Memory B cell (primary cell): ENCODE measurements at places on chromosomes 12 and 14.

- no peak for DNase-seq
Observed at GRCh38 chr12:68924546-68924945, 8.4 kb downstream of the CPM start.

DNA sequence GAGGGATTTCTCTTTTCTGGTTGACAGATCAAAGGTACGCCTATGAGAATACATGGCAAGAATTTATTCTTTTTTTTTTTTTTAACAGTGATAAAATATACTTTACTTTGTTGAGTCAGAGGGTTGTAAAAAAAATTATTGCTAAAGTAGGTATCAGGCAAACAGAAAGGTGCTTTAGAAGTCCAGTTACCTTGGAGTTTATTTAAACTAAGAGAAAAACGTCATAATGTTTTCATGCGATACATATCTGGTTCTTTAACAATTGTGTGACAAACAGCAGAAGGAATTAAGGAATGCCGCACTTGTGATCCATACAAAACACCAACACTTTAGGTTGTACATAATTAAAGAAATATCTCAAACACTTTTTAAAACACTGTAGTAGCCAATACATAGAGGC lies 94.2 kb downstream of the BORCS5 start:
- DNase-seq = no peak

GRCh38 chr12:47740606-47741339 lies 15.5 kb upstream of the ENDOU start:
- no peak for DNase-seq

GRCh38 chr12:132286912-132287311 lies 42.5 kb downstream of the GALNT9 start:
- DNase-seq = no peak

- DNase-seq = no peak
Observed at GRCh38 chr12:2450553-2450952, 344.2 kb upstream of the FKBP4 start.

DNA sequence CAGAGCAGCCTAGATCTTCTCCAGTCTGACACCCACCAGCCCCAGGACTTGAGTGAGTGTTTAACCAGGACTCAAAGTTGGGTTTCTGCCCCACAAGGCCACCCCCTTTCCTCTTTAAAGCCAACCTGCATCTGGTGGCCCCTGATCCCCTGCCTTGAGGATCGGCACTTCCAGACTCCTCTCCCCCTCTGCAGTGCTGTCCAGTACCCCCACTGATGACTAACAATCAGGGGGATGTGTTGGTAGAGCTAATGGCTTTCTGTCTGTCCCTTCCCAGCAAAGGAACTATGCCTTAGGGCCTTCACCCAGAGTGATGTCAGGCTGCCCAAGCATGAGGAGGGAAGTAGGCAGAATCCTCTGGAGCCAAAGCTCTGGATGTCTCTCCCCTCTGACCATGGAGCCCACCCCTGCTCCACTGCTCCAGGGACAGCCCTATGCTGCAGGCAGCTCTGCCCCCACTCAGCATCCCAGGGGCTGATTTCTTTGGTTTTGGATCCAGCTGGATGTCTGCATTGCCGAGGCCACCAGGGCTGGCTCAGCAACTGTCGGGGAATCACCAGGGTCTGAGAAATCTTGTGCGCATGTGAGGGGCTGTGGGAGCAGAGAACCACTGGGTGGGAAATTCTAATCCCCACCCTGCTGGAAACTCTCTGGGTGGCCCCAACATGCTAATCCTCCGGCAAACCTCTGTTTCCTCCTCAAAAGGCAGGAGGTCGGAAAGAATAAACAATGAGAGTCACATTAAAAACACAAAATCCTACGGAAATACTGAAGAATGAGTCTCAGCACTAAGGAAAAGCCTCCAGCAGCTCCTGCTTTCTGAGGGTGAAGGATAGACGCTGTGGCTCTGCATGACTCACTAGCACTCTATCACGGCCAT lies 42.9 kb downstream of the DAD1 start:
- no peak for DNase-seq

DNA sequence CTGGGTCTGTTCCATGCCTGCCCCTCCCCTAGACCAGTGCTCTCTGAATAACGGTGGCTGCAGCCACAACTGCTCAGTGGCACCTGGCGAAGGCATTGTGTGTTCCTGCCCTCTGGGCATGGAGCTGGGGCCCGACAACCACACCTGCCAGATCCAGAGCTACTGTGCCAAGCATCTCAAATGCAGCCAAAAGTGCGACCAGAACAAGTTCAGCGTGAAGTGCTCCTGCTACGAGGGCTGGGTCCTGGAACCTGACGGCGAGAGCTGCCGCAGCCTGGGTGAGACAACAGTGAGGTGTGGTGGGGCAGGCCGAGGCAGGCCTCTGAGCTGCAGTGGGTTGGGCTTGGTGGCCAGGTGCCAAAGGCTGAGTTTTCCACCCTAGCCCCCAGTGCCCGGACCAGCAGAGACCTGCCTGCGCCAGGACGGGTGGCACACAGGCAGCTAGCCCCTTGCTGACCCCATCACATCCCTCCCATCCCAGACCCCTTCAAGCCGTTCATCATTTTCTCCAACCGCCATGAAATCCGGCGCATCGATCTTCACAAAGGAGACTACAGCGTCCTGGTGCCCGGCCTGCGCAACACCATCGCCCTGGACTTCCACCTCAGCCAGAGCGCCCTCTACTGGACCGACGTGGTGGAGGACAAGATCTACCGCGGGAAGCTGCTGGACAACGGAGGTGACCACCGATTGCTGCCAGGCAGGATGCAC lies 28.2 kb upstream of the LRP1-AS start:
- no peak for DNase-seq

DNA sequence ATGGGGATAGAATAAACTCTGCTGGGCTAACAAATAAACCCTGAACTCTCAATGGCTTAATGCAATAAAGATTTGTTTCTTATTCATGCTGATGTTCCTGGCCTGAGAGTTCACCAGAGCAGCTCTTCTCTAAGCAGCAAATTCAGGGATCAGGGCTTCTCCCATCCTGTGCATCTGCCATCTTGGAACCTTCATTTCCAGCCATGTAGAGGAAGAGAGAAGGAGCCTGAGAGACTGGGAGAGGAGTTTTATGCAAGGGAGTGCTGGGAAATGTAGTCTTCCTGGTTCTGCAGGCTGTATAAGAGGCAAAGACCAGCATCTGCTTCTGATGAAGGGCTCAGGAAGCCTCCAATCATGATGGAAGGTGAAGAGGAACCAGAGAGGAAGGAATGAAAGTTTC lies 20.6 kb upstream of the APOLD1 start:
- no peak for DNase-seq

GRCh38 chr14:30180219-30180618 lies 252.6 kb upstream of the PRKD1 start:
- DNase-seq = no peak

- no peak for DNase-seq
Observed at GRCh38 chr12:66149702-66150398, 19.3 kb upstream of the LLPH start.

GRCh38 chr14:105201925-105202513 lies 20.9 kb upstream of the NUDT14 start:
- peak; percentile 43 for DNase-seq

DNA sequence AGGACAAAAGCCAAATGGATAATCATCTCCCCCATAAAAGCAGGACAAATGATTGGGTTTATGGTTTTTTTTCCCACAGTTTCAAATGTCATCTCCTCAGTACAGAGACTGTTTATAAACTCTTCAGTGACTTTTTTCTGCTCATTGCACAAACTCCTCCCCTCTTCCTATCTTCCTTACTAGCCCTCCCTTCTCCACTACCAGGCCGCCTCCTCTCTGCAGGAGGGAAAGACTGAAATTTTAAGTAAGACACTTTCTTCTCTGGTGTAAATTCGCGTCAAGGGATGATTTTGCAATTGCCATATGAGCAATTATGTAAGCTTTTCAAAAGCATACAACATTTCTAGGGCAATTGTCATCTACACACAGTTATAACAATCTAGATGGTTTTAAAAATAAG lies 37.0 kb downstream of the BTG1 start:
- DNase-seq = no peak

DNA sequence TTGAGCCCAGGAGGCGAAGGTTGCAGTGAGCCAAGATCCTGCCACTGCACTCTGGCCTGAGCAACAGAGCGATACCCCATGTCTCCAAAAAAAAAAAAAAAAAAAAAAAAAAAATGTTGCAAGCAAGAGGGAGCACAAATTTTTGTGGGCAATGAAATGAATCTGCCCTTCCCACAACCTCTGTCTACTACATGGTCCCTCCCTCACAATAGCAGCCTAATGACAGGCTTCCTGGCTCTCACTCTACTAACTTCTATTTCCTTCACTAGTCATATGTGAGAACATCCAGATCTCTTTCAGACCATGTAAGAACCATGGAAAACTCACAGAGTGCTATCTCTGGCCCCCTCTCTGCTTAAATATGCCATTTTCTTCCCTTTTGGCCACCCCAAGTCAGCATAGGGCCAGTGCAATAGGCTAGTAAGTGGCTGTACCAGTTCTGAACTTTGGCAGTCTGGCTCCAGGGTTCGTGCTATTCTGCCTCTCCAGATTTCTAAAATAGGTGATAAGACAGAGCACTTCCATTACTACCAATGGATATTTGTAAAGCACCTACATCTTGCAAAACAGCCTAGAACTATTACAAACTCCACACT lies 7.1 kb downstream of the OSBPL8 start:
- DNase-seq = no peak

GRCh38 chr12:64186789-64187188 lies 35.3 kb downstream of the KICS2 start:
- DNase-seq = no peak

- no peak for DNase-seq
Observed at GRCh38 chr14:50964683-50965390, 20.6 kb upstream of the PYGL start.

DNA sequence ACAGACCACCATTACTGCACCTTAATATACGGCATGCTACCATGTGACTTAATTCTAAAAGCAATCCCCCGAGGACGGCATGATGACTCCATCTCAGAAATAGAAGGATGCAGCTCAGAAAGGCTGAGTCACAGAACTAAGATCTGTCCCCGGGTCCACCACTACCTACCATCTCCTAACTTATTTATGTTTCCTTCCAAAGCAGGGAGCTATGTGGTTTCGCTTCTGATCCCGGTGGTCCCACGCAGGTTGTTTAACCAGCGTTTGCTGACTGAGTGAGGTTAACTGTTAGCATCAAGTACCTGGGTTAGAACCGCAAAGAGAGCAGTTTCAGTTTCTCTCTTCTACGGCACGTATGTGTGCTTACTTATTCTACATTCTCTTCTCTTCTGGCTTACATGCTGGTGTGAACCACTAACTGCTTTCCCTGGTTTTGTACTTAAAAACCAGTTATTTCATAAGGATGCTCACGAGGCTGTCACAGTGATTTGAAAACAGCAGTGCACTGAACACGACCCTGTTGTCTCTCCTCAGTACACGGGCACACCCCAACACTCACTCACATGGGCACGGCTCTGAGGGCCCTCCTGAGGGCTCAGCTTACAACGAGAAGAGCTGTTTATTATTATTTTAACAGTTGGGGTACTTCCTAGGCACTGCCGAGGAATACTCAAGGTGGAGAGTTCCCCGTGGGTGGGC lies 66.7 kb downstream of the CCDC88C start:
- DNase-seq = peak; percentile 33

DNA sequence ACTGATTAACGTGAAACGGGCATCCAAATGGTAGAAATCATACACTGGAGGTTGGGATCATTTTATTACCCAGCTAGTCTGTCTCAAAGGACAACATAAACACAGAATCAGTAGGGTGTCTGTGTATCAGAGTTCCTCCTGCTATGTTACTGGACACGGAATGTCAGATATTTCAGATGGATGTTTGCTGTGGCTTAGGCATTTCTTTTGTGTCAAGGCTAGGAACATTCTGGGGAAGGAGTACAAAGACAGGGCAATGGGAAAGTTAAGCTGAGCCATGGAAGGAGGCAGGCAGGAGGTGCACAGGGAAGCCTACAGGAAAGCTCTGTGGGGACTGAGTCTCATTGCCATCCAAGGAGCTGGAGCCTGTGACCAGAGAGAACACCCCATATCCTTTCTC lies 254.6 kb downstream of the C12orf75 start:
- no peak for DNase-seq

- no peak for DNase-seq
Observed at GRCh38 chr12:124694250-124694649, 126.8 kb upstream of the NCOR2 start.

GRCh38 chr12:90943255-90943654 lies 11.7 kb downstream of the CCER1 start:
- no peak for DNase-seq

GRCh38 chr12:54879579-54879978 lies 25.3 kb downstream of the MUCL1 start:
- no peak for DNase-seq

DNA sequence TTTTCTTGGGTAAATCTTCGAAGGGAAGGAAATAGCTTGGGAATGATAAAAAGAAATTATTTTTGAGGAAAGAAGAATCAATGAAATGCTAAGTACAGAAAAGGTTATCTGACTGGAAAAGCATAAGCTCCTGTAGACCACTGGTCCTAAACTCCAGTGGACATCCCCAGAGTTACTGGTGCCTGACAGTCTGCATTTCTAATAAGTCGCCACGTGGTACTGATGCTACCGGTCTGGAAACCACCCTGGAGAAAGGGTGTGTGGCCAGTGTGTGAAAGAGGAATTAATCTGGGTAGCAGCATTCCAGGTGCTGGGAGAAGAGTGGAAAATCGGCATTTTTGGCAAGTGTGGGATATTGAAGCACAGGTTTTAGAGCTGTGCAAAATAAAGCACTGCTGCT lies 73.3 kb downstream of the FBXW8 start:
- DNase-seq = no peak

- DNase-seq = no peak
Observed at GRCh38 chr12:77294016-77294415, 228.6 kb upstream of the E2F7 start.

GRCh38 chr12:120767071-120768024 lies 41.7 kb downstream of the ACADS start:
- DNase-seq = no peak

GRCh38 chr14:81385419-81385818 lies 14.7 kb downstream of the STON2 start:
- no peak for DNase-seq

DNA sequence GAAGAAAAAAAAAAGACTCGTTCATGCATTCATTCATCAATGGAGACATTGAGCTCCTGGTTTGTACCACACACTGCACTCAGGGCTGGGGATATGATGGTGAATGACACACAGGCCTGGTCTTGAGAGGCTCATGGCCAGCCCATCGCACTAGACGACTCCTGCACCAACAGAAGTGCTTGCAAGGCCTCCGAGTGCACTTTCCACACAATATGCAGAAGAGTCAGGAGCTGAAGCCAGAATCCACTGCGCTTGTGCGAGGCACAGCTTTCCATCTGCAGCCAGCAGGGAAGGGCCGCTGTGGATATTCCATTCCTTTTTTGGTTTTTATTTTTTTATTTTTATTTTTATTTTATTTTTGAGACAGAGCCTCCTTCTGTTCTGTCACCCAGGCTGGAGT lies 192.4 kb downstream of the DICER1 start:
- DNase-seq = no peak

GRCh38 chr12:10540776-10541205 lies 35.1 kb downstream of the EIF2S3B start:
- DNase-seq = no peak

GRCh38 chr14:23043754-23044153 lies 1.7 kb downstream of the PSMB11 start:
- DNase-seq = no peak
